ENCODE measurements at places on chromosomes 3 and 15.

DNA sequence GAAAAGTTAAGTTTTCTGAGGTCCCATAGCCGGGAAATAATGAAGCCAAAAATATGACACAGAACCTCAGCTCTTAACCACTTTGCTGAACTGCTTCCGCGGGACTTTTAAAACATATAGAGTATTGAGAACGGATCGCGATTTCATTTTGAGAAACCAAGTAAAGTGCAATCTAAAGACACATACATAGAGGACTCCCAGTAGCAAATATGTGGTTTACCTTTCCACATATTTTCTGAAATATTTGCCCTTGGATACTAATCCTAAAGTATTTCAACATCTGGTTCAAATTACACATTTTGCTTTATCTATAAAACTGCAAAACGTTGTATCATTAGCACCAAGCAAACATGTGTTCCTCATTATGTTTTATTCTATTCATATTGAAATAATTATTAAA lies 776.5 kb downstream of the ROBO2 start:
- DNase-seq = no peak

- no peak for DNase-seq
Observed at GRCh38 chr15:53693729-53694475, 65.6 kb downstream of the WDR72 start.

DNA sequence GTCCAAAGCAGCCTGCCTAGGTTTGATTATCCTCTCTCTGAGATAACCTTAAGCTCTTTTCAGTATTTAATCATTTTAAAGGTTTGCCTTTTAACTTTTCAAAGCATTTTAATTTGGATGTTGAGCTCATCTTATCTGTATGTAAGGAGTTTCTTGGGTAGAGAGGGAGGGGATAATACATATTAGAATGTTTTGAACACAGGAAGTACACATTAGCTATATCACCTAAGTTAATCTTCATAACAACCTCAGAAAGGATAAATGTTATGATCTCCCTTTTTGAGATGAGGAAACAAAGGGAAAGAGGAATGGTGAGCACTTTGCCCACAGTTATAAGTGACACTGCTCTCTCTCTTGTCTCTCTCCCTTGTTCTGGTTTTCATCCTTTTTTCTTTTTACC lies 2.2 kb upstream of the CD47 start:
- no peak for DNase-seq

GRCh38 chr3:105930733-105931132 lies 61.9 kb upstream of the CBLB start:
- DNase-seq = no peak

GRCh38 chr3:53833053-53833645 lies 13.1 kb downstream of the CHDH start:
- no peak for DNase-seq

GRCh38 chr15:74367296-74367854 lies at the start of gene CYP11A1:
Gene CYP11A1, minus strand, starts transcription at chr15:74367646. Its CDS starts 61 bp downstream, at chr15:74367585.
- DNase-seq = no peak

GRCh38 chr3:167684388-167684993 lies 30.7 kb upstream of the WDR49 start:
- DNase-seq = no peak

DNA sequence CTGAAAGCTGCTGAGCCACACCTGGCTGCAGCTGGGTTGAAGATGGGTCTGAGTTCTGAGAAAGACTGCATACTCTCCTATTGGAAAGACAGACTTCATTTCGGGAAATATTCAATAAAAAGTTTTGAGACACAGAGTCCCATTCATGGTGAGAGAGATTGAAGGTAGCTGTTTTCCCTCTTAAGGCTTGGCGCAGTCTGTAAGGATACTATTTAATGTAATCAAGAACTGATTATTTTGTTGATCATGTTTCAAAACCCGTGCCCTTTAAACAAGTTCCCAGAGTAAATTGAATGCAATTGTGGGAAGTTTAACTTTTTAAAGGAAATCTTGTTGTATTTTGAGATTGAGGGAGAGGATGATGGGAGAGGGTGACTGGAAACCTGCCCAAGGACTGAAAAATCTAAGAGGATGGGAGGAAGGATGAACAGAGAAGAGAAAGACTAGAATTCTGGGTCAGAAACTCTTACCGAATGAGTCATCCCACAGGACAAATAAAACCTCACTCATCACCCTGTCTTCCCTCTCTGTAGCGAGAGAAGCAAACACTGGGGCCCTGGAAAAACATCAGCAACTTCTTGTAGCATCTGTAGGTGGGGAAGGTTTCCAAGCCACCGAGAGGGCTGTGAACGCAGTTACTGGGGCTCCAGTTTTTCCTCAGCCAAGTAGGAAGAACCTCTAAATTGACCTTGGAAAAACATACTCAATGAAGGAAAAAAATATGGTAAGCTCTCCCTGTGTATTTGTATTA lies 193.2 kb upstream of the TPRG1 start:
- no peak for DNase-seq

- DNase-seq = no peak
Observed at GRCh38 chr3:12932347-12932746, 91.0 kb upstream of the RPL32 start.

GRCh38 chr3:14839236-14839635 lies 20.5 kb downstream of the FGD5 start:
- DNase-seq = no peak

DNA sequence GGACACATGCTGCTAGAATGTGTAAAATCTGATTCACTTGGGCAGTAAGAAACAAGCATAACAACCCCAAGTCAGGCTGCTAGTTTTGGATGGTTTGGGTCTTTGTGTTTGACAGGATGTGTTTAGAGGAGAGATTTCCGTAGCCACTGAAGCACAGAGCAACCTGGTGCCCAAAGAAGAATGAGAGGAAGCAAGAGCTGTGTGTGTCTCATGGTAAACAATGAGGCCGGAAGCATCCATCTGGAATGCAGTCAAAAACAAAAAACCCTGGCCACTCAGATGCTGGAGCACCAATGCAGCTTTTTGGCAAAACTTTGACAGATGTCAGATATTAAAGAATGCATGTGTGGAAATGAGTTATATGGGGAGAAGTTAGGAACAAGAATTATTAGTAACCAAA lies 39.4 kb upstream of the SNRK start:
- no peak for DNase-seq

- DNase-seq = no peak
Observed at GRCh38 chr15:39665629-39666250, 84.9 kb downstream of the THBS1 start.

DNA sequence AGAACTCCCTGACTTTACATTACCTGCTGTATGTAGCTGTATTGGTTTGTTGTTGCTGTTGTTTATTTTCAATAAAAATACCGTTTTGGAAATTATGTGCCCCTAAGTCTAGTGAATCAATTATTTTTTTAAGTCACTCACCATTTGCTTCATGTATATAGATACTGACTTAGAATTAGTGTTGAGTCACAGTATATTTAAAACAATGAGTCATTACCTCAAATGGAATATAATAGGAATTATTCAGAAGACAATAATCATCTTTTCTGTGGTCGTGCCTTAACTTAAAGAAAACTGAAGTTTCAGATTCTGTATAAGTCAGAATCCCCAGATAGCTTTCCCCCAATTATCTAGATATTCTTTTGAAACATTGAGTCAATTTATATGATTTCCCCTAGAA lies 21.0 kb upstream of the ALDH1A2 start:
- DNase-seq = no peak

DNA sequence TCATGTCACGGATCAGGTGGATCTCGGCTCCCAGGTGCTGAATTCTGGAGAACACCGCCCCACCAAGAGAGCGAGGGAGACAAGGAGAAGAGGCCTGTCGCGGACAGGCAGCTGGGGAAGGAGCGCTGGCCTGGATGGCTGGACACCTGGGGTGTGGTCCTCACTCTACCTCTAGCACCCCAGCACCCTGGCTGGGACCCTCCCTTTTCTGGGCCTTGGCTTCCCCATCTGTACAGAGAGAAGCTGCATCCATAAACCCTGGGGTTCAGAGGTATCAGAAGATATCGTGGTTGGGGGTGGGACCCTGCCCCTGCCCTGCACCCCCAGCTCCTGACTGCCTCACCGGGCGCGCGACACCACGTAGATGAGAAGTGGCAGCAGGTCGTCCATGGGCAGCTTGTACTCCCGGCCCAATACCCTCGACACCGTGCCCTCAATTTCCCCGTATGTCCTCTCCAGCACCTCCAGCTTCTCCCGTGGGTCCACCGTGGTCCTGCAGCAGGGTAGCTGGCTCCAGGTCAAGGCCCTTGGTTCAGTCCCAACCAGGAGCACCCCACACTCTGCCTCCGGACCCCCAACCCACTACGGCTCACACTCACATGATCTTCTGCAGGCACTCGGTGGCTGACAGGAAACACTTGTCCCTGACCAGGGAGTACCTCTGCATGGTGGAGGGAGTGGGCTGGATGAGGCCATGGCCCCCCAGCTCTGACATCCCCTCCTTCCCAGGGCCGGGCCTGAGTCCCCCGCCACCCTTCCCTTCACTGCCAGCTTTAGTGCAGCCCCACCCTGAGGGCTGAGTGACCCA lies 21.7 kb downstream of the ALS2CL start:
- no peak for DNase-seq

DNA sequence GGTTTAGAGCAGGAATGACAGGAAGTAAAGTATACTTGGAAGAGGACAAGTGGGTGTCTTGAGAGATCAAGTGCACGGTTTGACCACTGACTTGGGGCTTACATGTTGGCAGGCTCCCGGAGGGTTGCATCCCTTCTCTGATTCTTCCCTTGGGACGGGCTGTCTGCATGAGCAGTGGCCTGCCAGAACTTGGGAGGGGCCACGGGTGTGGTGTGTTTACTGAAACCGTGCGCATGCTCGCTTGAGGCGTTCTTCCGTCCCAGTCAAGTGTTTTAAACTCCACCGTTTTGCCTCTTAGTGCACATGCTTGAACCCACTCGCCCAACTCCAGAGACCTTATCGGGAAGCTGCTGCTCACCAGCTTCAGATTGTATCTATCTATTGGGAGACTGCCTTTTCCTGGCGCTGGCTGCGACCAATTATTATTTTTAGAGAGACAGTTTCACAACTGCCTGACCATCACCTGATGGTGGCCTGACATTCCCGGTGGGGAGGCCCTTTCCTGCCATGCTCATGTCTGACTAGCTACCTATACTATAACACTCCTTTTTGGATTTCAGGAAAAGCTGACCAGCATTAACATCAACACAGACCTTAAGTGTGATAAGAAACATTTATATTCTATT lies 14.9 kb upstream of the C3orf22 start:
- no peak for DNase-seq

- DNase-seq = no peak
Observed at GRCh38 chr3:191192941-191193340, 6.1 kb upstream of the OSTN start.

GRCh38 chr15:62107571-62108121 lies 40.9 kb downstream of the C2CD4A start:
- DNase-seq = no peak

DNA sequence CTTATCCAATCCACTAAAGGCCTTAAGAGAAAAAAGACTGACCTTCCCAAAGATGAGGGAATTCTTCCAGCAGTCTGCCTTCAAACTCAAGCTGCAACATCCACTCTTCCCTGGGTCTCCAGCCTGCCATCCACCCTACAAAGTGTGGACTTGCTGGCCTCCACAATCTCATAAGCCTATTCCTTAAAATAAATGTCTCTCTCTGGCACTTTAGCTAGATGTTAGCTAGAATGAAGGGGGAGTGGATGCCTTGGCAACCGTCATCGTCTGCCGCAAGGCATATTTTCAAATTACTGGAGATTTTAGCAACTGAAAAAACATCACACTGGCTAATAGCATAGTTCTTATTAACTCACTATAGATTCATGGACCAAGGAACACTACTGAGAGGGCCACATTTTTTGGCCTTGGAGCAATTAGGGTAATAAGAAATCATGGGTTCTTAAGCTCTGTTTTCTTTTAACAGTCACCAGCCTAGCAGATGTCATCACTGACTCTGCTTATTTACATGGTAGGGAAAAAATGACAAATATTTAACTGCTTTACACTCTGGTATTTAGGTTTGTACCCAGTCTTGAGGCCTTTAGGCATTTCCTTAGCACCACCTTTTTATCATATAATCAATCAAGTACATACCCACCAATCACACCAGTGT lies 245.3 kb downstream of the MYRIP start:
- DNase-seq = no peak

GRCh38 chr3:81938681-81939080 lies 177.2 kb upstream of the GBE1 start:
- no peak for DNase-seq

- no peak for DNase-seq
Observed at GRCh38 chr3:68957895-68958294, 25.5 kb upstream of the TAFA4 start.

GRCh38 chr3:144677103-144677502 lies 705.5 kb downstream of the DIPK2A start:
- DNase-seq = no peak

DNA sequence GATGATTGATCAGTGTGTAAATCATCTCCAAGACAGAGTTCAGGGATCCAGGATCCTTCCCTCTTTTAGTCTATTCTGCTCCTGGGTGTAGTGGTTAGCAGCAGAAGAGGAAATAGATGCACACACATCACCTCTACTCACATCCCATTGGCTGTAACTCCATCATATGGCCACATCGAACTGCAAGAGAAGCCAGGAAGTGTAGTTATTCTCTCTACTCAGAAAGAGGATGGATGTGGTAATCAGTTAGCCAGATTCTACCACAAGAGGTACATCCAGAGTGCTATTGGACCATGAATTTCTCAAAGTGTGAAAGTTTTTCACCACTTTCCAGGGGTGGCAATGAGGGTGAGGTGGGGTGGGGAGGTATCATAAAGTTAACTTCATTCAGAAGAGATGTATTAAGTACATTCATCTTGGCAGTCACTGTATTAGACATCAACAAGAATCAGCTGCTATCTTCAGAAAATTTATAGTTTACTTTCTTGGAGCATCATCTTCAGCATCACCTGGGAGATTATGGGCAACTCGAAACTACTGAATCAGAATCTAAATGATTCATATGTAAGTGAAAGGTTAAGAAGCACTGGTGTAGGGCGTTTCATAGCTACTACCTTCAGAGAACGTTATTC lies 60.6 kb upstream of the GAP43 start:
- no peak for DNase-seq

DNA sequence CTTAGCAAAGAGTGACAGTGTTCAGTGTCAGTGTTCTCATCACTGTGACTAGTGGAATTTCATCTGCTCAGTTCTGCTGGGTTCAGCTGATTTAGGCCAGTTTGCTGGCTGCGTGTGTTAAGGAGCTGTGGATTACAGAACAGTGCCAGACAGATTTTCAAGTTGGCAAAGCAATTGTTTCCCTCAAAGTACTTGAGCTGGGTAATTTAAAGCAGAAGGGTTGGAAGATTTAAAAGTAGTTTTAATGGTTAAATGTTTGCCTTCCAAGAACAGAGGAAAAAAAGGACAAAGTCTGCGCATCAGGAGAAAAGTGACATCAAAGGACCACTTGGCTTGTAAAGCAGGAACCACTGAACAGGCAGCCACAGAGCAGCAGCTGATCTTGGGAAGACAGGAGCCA lies 8.7 kb downstream of the ESYT3 start:
- no peak for DNase-seq

DNA sequence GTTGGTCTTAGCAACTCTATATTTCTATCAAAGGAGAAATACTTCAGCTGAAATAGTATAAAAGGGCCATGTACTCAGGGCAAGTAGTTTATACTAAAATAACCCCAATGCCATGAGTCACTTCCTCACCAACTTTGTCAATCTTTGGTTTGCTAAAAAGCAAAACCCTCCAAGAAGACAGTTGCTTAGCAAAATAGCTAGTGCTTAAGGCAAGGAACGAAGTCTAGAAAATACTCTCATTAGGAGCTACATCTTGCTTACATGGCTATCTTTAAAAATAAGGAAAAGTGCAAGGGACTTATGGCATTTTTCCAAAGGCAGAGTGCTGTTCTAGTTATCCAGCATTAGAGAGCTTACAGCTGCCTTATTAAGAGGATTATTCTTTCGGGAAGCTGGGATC lies 28.4 kb downstream of the P3H2 start:
- DNase-seq = no peak

- DNase-seq = no peak
Observed at GRCh38 chr3:116442331-116443021, 2.8 kb downstream of the LSAMP start.

Data from activated T-helper 2 cell treated with anti-CD3 and anti-CD28 coated beads, Interferon-gamma antibody, Interleukin-2, Interleukin-4, amounts not matched to agents 10 μg/mL and 5 μg/mL and 100 μg/mL, durations not matched to agents 14 hours and 24 hours and 36 hours (primary cell).